ENCODE measurements at places on chromosomes 16 and 17.

DNA sequence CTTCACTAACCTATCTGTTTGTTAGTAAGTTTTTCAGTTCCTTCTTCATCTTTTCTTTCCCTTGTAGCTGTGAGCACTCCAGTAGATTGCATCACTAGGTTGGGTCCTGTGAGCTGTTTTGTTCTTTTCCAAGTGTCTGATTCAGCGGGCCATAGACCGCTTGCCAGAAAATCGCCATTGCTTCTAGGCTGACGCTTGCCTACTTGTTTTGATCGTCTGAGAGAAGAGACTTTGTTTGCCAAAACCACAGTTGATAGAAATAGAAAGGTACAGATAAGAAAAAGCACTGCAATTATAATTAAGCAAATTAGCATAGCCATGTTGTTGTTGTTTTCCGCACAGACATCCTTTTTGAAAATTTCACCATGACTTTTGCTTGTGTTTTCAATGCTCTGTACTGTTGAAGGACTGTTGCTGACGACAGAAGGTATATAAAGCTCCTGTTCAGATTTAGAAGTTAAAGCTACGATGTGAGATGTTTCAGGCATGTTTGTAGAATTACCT lies 3.1 kb downstream of the EVI2A start:
- no peak for ATAC-seq

DNA sequence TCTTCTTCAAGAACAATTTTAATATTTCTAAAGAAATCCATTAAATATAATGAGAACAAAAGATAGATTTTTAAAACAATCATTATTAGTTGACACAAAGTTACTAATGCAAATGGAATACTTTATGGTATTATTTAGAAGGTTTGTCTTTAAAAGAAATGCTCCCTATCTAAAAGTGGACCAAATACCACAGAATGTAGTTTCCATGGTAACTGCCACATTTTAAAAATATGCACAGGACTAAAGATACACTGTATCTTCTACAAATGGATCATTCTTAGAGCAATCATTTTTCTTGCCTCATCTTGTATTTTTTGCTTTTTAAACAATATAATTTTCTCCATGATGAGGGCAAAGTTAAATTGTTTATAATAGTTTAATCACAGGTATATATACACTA lies 296.0 kb downstream of the CEP112 start:
- ATAC-seq = no peak

DNA sequence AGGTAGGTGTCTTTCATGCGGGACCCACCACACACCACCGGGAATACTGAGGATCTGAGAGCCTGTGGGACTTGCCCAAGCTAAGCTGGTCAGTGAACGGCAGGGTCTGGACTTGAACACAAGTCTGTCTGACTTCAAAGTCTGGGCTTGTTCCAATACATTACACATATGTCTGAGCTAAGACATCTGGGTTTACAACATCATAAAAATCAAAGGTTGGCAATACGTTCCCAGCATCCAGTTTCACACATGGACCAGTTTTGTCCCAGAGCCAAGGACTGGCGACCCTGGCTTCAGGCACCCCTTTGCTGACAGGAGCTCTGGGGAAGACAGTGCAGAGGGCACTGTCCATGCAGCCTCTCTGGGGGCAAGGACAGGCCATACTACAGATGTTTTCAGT lies 27.9 kb upstream of the AXIN2 start:
- ATAC-seq = no peak

GRCh38 chr17:339193-340061 lies 13.2 kb downstream of the RPH3AL start:
- ATAC-seq = no peak

GRCh38 chr17:21218101-21218500 lies 4.1 kb upstream of the TMEM11 start:
- ATAC-seq = no peak

- no peak for ATAC-seq
These were observed 4.6 kb downstream of the ANKRD11 start for GRCh38 chr16:89485701-89486246.

DNA sequence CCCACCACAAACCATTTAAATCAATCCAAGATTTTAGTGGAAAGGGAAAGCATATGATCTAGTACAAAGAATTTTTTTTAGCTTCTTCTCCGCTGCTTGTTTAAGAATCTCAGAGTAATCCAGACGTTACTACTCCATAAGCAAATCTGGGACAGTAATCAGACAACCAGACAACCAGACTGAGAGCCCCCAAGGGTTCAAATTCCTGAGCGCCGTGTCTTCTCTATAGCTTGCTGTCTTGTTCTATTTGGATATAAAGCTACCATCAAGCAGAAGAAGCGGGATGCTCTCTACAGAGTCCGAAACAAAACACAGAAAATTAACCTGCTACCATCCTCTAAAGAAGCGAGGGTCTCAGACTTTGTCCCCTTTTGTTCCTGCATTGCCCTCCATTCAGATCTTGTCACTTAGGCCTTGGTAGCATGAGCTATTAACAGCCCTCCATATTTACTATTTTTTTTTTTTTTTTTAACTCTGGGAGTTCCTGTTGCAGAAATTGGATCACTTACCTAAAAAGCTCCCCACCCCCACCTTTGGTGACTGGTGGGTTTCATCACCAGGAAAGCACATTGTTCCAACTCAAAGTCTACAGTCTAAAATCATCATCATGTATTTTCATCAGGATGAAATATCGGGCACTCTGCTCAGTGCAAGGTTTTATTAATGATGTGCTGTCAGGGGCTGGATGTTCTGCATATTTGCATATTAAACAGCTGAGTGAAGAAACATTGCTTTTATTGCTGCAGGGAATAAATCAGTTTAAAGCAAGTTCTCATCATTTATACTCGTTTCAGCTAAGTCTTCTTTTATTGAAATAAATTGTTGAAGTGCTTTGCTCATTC lies 576.7 kb downstream of the WWOX start:
- ATAC-seq = peak; percentile 58

DNA sequence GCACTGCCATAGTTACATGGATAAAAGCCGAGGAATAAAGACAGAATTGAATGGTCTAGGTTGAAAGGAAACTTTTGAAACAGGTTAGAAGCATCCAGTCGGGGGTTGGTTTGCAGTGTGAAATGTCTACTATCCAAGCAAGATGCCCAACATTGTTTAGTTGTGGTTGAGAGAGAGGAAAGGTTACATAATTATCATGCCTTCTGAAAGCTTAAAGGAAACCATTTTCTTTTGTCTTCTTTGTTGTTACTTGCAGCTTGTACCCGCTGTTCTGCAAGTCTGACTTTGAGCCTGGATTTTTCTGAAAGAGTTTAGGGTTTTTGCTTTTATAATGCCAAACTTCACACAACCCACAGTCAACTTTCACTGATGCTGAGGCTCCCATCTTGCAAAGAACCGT lies 167.9 kb downstream of the AXIN2 start:
- ATAC-seq = no peak

DNA sequence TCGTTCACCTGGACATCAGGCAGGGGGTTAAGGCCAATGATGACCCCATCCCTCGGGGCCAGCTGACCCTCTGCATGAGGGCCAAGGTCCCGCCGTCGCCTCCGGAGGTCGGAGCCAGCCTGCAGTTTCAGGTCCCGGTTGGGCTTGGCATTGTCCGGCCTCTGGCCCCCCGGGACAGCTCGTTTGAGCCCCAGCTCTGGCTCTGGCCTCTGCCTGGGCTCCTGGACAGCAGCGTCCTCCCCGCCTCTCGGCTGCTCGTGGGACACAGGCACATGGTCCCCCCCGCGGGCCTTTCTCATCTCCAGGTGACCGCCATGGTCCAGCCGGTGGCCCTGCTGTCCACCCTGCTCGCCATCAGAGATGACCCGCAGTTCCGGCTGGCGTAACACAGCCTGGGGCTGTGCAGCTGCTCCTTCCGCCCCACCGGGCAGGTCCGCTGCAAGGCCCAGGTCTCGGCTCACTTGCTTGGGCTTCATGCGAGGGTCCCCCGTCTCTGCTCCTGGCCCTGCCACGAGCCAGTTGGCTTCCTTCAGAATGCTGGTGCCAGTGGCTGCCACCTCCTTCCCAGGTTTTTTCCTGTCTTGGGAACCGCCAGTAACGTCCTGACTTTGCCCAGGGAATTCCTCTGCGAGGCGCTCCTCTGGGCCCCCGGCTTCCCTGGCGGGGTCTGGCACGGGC lies 6.7 kb downstream of the NDUFAF8 start:
- peak; percentile 2 for ATAC-seq

GRCh38 chr16:79110242-79110641 lies 490.3 kb downstream of the MAF start:
- no peak for ATAC-seq

GRCh38 chr16:78177987-78178386 lies 78.5 kb downstream of the WWOX start:
- ATAC-seq = peak; percentile 93

DNA sequence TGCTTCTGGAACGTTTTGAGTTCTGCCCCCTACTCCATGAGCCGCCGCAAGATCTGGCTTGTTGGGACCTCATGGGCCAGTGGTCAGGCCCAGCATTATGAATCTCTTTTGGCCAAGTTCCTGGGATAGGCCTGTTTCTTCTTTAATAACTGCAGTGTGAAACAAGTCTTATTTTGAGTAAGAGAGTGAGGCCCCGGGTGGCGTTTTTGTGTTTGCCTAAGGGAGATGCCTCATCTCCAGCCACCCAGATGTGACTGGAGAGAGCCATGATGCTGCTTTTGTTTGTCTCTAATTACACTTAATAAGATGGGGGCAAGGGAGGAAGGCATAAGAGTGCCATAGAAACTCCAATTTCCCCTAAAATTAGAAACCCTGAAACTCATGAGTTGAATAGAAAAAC lies 39.8 kb downstream of the KSR1 start:
- no peak for ATAC-seq

- no peak for ATAC-seq
These were observed at the start of gene MPO for GRCh38 chr17:58280480-58281217. Gene MPO, minus strand, starts transcription at chr17:58280935. Its CDS starts 177 bp downstream, at chr17:58280758.

DNA sequence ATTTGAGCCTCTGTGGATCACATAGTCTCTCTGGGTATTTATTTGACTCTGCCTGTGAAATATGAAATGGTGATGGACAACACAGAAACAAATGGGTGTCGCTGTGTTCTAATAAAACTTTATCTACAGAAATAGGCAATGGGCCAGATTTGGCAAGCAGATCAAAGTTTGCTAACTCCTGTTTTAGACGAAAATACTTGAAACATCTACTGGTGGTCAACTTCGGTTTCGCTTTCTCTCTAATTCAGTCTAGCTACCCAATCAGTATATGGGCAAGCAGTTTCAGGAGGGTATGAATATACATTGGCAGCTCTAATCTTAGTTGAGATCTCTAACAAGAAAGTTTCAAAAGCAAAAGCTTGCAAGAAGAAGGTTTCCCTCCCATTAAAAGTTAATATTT lies 60.1 kb upstream of the DYNLRB2 start:
- no peak for ATAC-seq

- no peak for ATAC-seq
These were observed 4.4 kb upstream of the MT4 start for GRCh38 chr16:56560447-56560846.

DNA sequence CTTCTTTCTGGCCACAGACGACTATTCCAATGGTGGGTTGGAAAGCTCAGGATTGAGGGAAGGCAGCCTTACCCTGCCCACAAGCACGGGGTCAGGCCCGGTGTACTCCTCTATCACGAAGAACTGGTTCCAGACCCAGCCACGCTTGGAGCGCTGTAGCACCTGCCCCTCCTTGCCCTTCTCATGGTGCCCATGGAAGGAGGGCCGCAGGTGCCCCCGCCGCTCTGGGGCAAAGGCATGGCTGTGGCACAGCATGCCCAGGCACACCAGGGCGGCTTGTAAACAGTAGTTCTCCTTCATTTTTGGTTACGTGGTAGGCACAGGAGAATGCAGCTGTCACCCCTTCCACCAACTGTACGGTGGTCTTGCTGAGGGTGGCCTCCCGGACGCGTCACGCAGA lies 117.3 kb downstream of the CDH11 start:
- ATAC-seq = no peak

DNA sequence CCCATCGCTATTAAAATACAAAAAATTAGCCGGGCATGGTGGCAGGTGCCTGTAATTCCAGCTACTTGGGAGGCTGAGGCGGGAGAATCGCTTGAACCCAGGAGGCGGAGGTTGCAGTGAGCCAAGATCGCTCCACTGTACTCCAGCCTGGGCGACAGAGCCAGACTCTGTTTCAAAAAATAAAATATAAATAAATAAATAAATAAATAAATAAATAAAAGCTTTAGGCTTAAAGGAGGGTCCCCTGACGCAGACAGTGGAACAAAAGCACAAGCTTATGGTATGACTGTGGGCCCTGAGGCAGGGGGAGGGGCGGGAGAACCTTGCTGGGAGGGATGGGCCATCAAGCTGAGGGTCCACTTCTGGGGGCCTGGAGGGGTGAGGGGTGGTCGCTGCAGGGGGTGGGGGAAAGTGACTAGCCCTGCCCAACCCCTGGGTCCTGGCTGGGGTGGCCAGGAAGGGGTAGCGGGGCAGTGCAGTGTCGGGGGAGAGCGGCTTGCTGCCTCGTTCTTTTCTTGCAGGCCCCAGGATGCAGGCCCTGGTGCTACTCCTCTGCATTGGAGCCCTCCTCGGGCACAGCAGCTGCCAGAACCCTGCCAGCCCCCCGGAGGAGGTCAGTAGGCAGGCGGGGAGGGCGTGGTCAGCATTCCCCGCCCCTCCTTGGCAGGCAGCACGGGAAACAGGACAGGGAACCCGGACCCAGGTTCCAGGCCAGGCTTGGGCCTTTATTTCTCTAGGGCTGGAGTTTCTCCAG lies 4.7 kb downstream of the SERPINF1 start:
- ATAC-seq = no peak

DNA sequence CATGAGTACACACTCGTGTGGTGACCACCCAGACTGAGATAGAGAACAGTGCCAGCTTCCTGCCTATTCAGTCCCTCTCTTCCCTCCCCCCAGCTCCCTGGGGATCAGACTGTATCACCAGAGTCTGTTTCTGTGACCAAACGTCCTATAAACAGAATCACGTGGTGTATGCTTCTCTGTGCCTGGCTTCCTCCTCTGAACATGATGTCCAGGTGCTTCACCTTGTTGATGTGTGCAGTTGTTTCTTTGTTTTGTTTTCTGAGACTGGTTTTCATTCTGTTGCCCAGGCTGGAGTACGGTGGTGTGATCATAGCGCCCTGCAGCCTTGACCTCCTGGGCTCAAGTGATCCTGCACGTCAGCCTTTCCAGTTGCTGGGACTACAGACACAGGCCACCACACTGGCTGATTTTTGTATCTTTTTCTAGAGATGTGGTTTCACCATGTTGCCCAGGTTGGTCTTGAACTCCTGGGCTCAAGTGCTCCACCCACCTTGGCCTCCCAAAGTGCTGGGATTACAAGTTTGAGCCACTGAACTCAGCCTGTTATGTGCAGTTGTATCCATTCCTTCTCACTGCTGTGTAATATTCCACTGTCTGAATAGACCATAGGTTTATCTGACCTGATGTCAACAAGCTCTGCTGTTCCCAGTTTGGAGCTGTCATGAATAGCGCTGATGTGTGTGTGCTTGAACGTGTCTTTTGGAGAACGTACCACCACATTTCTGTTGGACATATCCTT lies 28.9 kb upstream of the PRM1 start:
- ATAC-seq = no peak

GRCh38 chr17:50465635-50466034 lies 3.0 kb downstream of the CHAD start:
- ATAC-seq = no peak

GRCh38 chr17:66849851-66850580 lies 15.1 kb downstream of the CACNG5 start:
- ATAC-seq = no peak

Measured in motor neuron (in vitro differentiated cells).